ENCODE measurements at places on chromosomes 4 and X.

DNA sequence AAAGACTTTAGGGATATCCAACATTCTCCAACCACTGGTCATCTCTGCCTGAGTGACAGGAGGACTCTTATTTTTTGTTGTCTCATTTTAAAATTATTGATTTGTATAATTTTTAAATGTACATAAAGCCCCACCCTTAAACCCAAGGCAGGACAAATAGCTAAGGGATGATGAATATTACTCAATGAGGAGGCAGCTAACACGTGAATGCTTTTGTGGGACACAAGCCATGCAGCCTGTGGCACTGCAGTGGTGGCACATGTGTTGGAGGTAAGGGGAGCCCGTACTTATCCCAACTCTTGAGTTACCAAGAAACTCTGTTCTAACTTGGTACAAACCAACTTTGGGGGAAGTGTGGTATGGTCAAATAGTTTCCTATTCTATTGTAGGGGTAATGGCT lies 19.5 kb downstream of the MID1IP1 start:
- no peak for DNase-seq

GRCh38 chr4:13633671-13634070 lies 6.1 kb upstream of the BOD1L1 start:
- no peak for DNase-seq

DNA sequence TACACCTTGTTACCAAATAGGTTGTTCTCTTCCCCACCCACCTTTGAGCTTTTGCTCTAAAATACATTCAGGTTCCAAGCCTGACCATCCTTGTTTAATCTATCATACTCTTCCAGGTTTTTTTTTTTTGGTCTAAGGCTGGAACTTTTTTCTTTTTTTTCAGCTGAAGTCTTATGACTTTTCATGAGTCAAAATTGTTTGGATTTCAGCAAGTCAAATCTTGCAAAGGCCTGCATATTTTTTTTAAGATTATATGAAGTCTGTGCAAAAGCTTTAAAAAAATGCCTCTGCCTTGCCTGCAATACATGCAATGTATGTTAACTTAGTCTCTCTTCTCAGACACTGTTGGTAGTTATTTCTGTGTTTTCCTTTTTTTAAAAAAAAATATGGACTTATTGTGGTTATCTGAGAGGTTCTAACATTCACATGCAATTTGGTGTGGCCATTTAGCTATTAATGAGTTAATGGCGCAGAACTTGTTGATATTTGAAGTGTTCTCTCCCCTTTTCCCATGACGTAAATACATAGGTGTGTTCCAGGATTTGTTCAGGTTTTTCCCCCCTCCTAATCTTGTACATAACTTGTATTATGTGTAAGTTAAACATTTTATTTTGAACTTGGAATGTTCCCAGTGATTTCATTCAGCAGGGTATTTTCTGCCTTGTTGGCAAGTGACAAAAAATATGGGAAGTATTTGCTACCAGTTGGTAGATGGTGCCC lies 58.7 kb downstream of the CCKAR start:
- DNase-seq = no peak

- no peak for DNase-seq
Observed at GRCh38 chr4:173333658-173334084, 487 bp downstream of the HMGB2 start.

GRCh38 chrX:115494161-115494560 lies 66.8 kb upstream of the PLS3 start:
- no peak for DNase-seq

DNA sequence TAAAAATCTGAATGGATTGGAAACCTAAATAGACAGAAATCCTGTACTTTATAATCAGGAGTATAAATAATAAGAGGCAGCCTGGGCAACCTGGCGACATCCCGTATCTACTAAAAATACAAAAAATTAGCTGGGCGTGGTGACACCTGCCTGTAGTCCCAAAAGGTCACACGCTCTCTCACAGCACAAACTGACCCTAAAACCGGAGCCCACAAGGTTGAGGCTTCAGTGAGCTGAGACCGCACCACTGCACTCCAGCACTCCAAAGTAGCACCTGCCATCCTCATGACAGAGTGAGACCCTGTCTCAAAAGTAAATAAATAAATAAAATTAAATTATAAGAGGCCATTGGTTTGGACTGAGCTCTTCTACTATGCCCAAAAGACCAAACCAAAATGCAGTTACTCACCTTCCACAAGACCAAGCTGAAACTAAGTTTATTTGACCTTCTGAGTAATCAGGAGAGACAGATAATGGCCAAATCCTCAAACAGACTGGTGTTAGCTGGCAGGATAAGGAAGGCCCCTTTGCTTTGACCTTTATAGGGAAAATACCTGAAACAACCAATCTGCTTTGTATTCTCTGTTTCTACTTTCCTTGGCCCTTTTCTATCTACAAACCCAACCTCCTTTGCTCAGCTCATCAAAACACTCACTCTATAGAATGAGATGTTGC lies 3.2 kb upstream of the GRSF1 start:
- DNase-seq = no peak

DNA sequence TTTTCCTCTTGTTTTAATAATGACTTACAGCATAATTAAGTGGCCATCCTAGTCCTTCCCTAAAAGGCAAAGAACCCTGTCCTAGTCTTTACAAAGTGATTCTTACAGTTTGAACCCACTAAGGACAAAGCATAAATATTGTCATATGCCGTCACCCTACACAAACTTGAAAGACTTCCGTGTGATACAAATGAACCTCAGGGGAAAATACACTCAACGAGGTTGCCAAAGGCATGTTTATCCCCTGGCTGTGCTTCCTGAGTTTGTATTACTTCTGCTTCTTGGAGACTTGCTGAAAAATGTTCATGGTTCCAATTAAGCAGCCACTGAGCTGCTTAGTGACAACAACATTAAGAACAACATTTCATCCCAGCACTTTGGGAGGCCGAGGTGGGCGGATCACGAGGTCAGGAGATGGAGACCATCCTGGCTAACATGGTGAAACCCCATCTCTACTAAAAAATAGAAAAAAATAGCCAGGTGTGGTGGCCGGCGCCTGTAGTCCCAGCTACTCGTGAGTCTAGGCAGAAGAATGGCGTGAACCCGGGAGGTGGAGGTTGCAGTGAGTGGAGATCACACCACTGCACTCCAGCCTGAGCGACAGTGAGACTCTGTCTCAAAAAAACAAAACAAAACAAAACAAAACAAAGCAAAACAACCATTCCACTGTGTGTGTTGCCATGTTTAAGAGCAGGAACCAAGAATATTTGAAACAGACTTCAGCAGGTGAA lies 16.2 kb downstream of the RASSF6 start:
- no peak for DNase-seq

Measured in skeletal muscle cell (primary cell).